ENCODE measurements at places on chromosomes 1 and 21.

DNA sequence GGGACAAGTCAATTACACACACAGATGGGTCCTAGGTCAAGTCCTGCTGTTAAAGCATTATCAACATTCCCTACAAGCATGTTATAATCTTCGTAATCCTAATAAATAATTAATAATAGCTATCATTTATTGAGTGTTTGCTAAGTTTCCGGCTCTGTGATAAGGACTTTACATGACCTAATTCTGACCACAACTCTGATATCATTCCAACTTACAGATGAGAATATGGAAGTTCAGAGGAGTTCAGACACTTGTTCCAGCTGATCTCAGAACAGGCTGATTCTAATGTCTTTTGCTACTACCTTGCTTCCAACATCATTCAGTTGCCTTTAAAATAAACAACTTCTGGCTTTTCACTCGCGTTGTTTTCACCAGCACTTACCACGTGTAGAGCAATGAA lies 770.1 kb upstream of the CXADR start:
- no peak for DNase-seq

DNA sequence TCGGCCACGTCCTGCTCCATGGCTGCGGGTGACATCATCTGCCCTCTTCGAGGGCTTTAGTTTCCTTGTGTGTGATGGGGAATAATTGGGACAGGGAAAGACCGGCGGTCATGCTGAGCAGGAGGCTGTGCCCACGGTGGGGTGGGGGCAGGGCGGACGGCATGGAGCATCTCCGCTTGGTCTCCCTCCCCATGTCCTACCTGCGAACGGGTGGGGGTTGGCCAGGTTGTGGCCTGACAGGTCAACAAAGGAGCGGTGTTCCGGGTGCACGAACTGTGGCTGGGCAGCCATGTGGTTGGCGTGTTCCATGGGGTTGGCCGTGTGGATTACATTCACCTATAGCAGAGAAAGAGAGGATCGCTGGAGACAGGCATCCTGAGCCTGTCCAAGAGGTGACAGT lies 80.0 kb downstream of the PIK3CD start:
- DNase-seq: no peak

- DNase-seq: no peak
Observed at GRCh38 chr21:44366586-44367211, 13.3 kb downstream of the TRPM2 start.

DNA sequence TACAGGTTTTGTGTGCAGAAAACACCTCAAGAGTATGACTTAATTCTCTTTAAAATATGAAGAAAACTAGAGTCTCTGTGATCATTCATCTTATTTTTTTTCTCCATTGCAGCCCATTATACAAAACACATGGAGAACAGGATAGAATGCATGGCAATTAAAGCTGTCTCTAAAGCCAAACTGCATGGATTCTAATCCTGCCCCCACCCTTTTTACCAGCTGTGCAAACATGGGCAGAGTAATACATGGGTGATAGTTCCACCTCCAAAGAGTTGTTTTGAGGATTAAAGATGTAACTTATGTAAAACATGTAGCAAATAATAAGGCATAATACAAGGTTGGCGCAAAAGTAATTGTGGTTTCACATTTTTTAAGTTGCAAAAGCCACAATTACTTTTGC lies 114.4 kb downstream of the CLEC20A start:
- DNase-seq: no peak

DNA sequence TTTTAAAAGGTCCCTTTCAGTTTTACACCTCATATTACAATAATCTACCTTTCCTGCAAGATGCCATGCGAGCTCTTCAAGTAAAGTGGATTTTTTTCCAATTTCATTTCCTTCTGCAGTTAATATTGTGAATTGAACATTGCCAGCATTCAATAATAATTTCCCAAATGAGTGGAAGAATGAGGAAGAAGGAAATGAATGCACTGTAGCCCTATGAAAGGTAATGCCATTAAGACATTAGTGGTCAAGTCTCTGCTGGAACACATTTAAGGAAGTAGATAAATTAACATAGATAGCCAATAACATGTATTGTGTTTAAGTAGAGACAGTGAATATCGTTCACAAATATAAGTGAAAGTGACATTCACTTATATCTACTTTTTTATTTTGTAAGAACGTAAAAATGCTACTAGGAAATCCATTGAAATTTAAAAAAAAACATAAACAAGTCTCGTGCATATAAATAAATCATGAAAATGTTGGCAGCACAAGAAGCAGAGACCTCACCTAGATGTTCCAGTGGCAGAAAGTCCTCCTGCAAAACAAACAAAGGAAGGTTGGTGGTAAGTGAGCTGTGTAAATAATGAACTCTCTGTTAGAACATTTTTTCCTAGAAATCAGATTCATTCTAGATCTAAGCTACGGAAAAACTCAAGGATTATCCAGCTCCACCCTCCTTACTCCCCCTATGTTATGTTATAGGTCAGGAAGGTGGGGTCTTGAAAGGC lies 17.7 kb downstream of the FCRL3 start:
- no peak for DNase-seq

- no peak for DNase-seq
Observed at GRCh38 chr1:207397525-207397926, 56.6 kb upstream of the CR2 start.

- DNase-seq: peak; percentile 45
Observed at GRCh38 chr1:198929961-198930599, 291.2 kb downstream of the PTPRC start.

GRCh38 chr1:198734323-198735008 lies 95.6 kb downstream of the PTPRC start:
- DNase-seq: no peak

DNA sequence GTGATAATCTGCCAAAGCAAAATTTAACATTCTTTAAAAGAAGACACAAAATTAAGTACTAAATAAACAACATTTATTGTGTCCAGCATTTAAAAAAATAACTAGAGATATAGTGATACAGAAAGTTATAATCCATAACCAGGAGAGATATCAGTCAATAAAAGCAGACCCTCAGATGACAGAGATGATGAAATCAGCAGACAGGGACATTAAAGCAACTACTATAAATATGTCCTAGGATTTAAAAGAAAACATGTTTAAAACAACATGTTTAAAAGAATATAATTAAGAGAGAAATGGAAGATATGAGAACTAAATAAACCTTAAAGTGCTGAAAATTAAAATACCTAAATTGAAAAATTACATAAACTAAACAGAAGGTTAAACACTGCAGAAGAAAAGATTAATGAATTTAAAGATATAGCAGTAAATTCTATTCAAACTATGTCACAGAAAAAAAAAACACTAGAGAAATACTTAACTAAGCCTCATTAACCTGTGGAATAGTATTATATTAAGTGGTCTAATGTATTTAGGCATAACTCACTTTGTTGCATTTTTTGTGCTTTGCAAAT lies 261.2 kb upstream of the NR5A2 start:
- DNase-seq: no peak

GRCh38 chr1:71184410-71184809 lies 103.6 kb upstream of the ZRANB2 start:
- DNase-seq: no peak

DNA sequence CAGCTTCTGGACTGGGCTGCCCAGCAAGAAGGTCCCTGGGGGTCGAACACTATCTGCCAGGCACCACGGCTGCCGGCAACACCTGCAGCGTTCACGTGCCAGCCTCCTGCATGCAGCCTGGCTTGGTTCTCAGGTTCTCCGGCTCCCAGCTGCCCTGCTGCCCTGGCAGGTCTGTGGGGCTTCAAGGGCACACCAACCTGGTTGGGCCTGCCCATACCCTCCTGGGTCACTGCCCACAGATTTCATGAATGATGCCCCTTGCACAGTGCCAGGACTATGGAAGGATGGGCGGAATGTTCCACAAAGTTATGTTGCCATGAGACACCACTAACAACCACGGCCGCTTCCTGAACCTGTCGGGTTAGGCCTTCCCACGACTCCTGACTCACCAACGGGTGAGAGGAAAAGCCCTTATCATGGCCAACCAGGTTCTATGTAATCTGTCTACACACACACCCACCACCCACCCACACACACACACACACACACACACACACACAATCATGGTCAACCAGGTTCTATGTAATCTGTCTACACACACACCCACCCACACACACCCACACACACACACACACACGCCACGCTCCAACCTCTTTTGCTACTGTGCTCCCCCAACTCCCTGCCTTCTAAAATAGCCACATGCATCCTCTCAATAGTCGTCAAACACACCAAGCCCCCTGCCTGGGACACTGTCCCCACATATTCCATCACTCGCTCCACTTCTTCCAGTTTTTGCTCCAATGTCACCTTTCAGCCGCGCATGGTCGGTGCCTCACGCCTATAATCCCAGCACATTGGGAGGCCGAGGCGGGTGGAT lies 32.2 kb downstream of the HSPG2 start:
- DNase-seq: no peak

- no peak for DNase-seq
Observed at GRCh38 chr1:186286615-186287315, 88.3 kb downstream of the TPR start.

DNA sequence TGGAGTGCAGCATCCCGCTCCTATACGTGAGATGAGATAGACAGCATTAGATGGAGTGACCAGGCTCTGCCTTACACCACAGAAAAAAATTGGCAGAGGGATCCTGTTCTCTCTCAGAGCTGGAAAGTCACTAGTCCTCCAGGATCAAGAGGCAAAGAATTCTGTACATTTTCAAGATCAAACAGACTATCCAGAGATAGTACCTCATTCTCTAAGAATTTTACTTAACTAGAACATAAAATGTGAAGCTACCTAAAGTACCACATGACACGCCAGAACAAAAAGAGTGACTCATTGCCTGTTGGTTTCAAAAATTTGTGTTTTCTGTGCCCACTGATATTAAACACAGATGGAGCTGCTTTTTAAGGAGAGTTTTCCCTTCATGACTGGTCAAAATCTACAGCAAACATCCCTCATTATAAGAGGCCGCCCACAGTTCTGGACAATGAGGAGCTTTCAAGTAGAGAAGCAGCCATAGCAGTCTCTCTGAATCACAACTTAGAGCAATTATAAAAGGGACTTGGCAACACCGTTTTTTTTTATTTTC lies 32.3 kb downstream of the CD160 start:
- no peak for DNase-seq

DNA sequence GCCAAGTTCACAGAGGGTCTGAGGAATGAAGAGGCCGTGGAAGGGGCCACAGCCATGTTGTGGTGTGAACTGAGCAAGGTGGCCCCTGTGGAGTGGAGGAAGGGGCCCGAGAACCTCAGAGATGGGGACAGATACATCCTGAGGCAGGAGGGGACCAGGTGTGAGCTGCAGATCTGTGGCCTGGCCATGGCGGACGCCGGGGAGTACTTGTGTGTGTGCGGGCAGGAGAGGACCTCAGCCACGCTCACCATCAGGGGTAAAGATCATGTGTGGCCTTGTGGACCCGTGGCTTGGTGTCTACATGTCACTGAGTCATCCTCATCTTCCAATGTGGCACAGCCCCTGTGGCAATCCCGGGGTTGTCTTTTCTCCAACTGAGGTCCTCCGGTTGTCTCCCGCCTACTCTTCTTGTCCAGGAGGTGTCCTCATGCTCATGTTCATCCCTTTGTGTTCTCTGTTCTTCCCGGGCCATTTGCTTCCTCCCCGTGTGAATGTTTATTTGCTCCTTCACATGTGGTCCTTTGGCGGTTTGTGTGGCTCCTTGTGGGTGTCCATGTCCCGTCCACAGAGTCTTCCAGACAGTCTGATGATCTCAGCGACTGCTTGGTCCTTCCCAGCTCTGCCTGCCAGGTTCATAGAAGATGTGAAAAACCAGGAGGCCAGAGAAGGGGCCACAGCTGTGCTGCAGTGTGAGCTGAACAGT lies 84.2 kb downstream of the OBSCN start:
- no peak for DNase-seq

GRCh38 chr1:217313096-217313495 lies 317.8 kb downstream of the GPATCH2 start:
- no peak for DNase-seq

DNA sequence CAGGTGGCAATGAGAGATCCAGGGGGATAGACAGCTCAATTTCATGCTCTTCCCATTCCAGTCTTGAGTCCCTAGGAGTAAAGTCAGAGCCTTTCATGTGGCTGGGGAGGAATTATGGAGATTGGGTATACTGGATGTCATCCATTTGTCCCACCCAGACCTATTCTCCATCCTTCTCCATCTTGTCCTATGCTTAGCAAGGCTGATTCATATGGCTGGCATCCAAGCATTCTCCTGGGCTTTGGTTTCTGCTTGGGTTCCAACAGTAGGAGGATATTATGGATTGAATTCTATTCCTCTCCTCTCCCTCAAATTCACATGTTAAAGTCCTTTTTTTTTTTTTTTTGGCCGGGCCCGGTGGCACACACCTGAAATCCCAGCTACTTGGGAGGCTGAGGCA lies 3.8 kb upstream of the CDC20 start:
- no peak for DNase-seq

DNA sequence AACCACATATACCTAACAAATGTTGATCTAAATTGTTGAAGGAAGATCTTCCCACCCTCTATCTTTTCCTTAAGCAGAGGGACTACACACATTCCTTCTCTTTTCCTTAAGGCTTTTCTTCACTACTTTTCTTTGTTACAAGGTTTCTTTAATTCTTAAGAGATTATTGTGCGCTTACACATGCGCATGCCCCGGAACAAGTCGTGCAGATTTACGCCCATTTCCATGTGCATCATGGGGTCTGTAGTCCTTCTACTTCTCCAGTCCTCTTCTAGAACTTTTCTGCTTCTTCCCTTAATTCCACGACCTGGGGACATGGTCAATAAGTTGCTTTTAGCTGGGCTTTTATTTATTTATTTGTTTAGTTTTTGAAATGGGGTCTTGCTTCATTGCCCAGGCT lies 1.7 kb upstream of the CHRNB2 start:
- no peak for DNase-seq

- no peak for DNase-seq
Observed at GRCh38 chr1:77467741-77468140, 185.9 kb downstream of the AK5 start.

DNA sequence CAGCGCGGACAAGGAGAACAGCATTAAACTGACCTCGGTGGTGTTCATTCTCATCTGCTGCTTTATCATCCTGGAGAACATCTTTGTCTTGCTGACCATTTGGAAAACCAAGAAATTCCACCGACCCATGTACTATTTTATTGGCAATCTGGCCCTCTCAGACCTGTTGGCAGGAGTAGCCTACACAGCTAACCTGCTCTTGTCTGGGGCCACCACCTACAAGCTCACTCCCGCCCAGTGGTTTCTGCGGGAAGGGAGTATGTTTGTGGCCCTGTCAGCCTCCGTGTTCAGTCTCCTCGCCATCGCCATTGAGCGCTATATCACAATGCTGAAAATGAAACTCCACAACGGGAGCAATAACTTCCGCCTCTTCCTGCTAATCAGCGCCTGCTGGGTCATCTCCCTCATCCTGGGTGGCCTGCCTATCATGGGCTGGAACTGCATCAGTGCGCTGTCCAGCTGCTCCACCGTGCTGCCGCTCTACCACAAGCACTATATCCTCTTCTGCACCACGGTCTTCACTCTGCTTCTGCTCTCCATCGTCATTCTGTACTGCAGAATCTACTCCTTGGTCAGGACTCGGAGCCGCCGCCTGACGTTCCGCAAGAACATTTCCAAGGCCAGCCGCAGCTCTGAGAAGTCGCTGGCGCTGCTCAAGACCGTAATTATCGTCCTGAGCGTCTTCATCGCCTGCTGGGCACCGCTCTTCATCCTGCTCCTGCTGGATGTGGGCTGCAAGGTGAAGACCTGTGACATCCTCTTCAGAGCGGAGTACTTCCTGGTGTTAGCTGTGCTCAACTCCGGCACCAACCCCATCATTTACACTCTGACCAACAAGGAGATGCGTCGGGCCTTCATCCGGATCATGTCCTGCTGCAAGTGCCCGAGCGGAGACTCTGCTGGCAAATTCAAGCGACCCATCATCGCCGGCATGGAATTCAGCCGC lies 2.5 kb downstream of the S1PR1 start:
- no peak for DNase-seq

GRCh38 chr1:7771823-7772299 lies 765 bp downstream of the VAMP3 start:
- no peak for DNase-seq
